Stimulated activated CD8-positive, alpha-beta memory T cell treated with anti-CD3 and anti-CD28 coated beads, Interleukin-4, amount 100 ng/mL, for 1 hour (primary cell): ENCODE measurements at places on chromosomes 1 and 21.

DNA sequence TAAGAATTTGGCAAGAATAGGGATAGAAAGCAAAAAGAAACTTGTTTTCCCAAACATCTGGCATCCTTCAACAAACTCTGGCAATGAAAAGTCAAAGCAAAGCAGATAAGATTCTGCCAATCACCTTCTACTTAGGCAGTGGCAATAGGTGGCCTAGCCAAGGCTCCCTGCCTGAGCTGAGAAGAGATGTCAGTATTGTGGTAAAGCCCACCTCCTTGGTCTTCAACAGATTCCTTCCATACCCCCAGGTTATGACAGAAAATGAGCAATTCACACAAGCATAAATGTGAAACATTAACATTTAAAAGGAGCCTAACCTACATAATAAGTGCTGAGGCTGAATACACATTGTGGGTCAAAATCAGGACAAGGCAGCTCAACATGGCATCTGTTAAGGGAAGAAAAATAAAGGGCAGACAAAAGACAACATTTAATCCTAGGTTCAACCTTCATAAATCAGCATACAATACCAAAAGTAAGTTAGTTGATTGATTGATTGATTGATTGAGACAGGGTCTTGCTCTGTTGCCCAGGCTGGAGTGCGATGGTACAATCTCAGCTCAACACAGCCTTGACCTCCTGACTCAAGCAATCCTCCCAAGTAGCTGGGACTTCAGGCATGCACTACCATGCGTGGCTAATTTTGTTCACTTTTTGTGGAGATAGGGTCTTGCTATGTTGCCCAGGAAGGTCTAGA, 123.1 kb downstream of the AKT3 start:
- DNase-seq: no peak

DNA sequence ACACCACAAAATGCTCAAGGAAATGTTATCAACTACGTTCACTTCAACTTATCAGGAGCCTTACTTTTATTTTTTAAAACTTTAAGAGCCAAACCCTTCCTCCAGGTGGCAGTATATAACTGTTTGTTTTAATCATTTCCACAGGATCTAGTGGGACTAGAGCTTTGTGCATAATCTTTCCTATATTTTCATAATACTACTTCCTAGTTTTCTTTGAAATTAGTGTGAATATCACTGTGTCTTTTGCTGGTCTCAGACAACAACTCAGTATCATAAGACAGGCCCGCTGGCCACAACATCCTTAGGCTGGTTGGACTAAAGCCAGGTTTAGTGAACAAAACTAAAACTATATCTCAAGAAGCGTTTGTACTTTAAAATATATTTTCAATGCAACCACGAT, 145.5 kb downstream of the TIAM1 start:
- DNase-seq: no peak

DNA sequence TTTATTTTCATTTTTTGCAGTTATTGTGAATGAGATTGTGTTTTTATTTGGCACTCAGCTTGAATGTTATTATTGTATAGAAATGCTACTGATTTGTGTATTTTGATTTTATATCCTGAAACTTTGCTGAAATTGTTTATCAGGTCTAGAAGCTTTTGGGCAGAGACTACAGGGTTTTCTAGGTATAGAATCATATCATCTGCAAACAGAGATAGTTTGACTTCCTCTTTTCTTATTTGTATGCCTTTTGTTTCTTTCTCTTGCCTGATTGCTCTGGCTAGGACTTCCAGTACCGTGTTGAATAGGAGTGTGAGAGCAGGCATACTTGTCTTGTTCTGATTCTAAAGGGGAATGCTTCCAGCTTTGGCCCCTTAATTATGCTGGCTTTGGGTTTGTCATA, 27.3 kb downstream of the ZNF691 start:
- DNase-seq: no peak

GRCh38 chr1:27967884-27968466, 8.2 kb downstream of the XKR8 start:
- DNase-seq: no peak

- no peak for DNase-seq
These were observed 40.2 kb upstream of the FCER1A start for GRCh38 chr1:159261721-159262494.

- no peak for DNase-seq
These were observed 34.8 kb upstream of the IKBKE start for GRCh38 chr1:206435445-206435844.

GRCh38 chr1:169928438-169929209, 34.9 kb upstream of the SCYL3 start:
- DNase-seq: no peak

GRCh38 chr1:12573015-12573825, 44.8 kb downstream of the DHRS3 start:
- DNase-seq: no peak

DNA sequence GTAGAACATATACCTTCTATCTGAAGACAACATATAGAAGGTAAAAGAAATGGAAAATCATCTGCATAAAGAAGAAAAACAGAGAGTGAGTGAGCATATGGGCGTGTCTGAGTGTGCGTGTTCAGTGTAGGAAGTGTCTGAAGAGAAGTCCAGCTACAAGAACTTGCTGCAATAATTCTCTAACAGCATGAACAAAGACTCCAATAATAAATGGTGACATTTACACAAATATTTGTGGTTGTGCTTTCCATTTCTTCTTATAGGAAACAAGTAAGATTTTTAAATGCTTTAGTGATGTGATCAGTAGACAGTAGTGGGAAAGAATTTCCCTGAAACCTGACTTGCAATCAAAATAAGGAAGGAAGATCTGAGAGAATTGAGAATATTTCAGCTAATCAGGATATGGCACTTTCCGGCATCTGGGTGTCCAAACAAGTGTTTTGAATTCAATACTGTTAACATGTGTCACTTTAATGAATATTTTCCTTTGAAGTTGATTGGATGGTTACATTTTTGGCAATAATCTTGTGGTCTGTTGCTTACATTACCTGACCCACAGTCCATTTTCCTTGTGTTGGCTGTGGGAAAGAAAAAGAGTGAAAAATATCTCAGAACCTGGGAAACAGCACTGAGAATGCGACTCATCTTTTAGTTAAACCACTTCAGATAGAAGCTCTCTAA, 154.0 kb downstream of the TGFB2 start:
- DNase-seq: no peak

GRCh38 chr1:41868241-41868998, 50.3 kb downstream of the HIVEP3 start:
- no peak for DNase-seq

GRCh38 chr1:21517660-21518480, 8.6 kb downstream of the ALPL start:
- no peak for DNase-seq

- no peak for DNase-seq
These were observed 33.4 kb downstream of the HMCN1 start for GRCh38 chr1:185767508-185768120.

GRCh38 chr21:43734131-43734927, 15.4 kb downstream of the PDXK start:
- no peak for DNase-seq

DNA sequence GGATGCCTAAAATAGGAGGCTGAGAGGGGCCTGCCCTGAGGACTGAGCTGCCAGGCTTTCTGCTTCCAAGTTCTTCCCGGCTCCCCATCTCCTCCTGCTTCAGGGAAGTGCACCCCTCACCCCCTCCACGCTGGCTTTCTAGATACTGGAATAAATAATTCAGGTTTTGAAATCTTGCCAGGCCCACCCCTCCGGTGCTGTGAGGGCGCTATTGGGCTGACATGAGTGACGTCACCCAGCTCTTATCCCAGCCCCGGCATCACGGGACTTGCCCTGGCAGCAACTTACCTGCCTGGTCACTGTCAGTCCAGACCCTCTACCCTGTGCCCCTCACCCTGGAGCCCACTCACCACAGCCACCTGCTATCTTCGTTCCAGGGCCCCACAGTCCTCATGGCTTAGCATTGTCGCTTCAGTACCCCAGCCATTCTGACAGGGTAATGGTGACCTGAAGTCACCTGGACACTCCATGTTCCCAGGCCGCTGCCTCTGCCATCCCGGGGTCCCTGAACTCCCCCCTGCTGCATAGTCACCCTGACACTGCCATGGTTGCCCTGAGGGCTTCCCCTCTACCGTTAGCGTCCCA, 819 bp upstream of the GPR3 start:
- no peak for DNase-seq

GRCh38 chr1:223031733-223032601, 111.1 kb downstream of the TLR5 start:
- no peak for DNase-seq

- no peak for DNase-seq
These were observed 39.8 kb downstream of the UBE2G2 start for GRCh38 chr21:44761747-44762208.

DNA sequence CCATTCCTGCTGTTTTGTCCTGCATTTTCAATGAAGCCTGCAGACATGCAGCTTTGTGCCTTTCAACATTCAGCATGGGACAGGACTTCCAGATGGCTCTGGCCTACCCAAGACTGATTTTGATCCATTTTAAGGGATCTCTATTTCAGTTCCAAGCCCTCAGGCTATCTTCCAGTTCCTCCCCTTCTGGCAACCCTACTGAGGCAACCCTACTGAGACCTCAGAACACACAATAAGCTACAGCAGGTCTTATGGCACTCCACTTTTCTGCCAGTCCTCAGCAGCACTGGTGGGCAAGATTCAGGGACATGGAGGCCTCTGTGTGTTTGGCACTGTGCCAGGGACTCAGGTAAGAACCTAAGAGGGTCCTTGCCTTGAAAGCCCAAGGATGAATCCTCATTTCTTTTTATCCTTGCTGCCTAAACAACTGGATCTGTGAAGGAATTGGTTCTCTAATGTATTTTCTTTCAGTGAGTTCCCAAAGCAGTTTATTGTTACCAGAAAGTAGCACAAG, 50.7 kb downstream of the MAB21L3 start:
- no peak for DNase-seq

GRCh38 chr1:88526456-88526855, 157.6 kb upstream of the PKN2 start:
- no peak for DNase-seq

DNA sequence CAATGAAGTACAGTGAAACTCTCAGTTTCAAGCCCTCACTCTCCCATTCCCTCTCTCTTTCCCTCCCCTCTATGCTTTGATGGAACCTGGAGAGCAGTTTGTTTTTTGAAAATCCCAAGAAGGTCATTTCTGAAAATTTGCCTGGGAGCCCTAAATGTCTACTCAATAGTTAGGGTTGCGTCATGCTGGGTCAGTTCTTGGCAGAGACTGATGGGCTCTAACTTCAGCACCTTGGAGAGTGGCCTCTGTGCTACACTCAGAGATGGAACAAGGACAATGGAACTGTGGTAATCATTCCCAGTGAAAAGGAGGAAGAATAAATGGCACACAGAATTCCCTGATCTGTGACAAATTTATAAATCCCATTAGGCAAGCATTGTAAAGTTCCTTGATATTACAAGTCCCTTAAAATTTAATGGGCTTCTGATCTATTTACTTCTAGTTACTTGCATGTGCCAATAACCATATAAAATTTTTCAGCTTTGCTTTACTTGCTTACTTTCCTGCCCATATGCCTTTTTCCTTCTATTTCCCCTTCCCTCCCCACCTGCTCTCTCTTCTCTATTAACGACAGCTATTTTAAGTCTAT, 182.9 kb upstream of the KCND3 start:
- no peak for DNase-seq

GRCh38 chr1:25613091-25613490, 3.5 kb upstream of the MAN1C1 start:
- no peak for DNase-seq

GRCh38 chr1:220451532-220451931, 76.4 kb upstream of the MARK1 start:
- DNase-seq: no peak

- no peak for DNase-seq
These were observed 853.8 kb downstream of the USP25 start for GRCh38 chr21:16583556-16583955.

DNA sequence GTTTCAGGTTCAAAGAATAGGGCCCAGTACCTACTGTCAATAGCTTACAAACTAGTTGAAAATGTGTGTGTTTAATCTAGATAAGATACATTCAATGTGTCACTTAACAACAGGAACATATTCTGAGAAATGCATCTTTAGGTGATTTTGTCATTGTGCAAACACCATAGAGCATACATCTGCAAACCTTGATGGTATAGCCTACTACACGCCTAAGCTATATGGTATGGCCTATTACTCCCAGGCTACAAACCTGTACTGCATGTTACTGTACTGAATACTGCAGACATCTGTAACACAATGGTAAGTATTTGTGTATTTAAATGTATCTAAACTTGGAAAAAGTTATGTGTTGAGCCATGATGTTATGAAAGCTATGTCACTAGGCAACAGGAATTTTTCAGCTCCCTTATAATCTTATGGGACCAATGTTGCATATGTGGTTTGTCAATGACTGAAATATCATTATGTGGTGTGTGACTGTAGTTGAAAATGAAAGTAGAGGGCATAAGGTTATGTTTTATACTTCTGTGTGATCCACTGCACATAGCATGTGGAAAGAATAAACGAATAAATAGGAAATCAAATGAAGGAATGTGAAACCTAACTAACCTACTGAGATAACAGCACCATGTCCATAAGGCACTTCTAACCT, 129.0 kb upstream of the CAMK1G start:
- no peak for DNase-seq

DNA sequence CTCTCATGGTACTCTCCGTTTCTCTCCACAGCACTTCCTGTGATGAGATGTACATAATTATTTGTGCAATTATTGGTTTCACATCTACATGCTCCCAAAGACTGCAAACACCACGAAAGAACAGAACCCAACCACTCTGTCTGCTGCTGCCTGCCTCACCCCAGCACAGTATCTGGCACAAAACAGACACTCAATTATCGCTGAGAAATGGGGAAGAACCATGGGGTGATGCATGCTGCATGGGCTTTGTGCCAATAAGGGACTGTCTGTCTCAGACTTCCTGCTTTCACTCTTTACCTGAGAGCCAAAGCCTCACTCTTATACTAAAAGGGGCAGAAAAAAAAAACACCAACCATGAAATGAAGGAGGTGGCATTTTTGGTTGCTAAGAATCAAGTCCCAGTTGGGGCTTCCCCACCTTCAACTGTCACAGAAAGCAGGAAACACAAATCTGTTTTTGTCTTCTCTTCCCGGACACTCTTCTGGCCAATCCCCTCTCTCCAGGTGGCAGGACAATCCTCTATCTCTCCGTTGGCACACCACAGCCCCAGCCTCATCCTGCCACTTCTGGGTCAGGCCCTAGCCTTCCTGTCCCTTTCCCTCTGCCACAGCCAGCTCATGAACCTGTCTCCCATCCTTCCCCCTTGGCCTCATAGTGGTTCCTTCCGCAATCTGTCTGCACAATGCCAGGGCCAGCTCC, 82.0 kb downstream of the TGFBR3 start:
- DNase-seq: peak; percentile 28

DNA sequence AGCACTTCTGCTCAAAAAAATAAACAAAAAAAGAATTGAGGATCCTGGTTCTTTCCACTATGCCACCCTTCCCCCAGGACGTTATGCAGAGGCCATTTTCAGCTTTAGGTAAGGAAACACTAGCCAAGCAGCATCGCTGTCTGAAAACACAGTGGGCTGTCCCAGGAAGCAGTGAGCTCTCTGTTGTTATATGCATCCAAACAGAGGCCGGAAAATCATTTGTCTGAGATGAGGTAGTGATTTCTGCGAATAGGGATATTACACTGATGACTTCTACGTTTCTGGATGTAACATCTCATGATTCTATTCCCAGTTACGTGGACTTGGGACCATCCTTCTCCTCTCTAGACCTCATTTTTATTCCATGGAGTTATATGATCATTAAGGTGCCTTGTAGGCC, 137.2 kb downstream of the OMA1 start:
- no peak for DNase-seq
